ENCODE measurements at places on chromosomes 16 and 17.

DNA sequence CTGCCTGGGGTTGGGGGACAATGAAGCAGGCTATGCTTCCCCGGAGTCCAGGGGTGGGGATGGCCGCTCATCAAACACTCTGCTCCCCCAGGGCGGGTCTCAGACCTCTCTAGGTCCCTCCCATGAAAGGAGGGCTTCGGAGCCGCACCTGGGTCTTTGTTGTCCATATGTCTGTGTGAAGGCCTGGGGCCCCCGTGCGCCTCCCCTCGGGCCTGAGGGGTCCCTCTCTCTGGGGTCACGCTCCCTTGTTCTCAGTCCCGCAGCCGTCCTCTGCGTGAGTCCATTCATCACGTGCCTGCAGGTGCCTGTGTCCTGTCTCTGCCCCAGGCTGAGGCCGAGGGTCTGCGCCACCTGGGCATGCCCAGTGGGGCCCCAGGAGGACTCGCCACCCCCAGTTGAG, 15.6 kb downstream of the BAHCC1 start:
- DNase-seq = no peak

DNA sequence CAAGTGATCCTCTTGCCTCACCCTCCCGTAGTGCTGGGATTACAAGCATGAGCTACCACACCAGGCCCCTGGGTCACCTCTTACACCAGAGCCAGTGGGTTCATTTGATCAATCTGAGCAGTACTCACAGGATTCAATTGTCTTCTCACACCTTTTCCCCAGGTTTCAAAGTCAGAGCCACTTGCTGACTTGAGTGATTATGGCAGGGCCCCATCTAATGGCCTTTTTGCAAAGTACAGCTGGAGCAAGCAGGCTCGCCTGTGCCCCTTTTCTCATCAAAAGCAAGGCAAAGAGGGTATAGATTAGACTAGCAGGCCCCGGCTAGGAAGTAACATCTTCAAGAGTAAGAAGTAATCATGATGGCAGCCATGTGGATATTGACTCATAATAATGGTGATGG, 114.8 kb upstream of the NOL11 start:
- DNase-seq = no peak

DNA sequence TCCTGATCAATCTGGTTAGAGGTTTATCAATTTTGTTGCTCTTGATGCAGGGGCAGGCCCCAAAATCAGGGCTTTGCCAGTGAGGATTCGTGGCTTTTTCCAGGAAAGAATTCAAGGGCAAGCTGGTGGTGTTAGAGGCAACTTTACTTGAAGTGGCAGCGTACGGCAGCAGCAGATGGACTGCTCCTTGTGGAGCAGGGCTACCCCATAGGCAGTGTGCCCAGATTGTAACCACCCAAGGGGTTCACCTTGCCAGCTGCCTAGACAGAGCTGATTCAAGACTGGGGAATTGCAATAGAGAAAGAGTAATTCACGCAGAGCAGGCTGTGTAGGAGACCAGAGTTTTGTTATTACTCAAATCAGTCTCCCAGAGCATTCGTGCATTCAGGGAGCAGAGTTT, 16.7 kb downstream of the DRC7 start:
- DNase-seq = no peak

- DNase-seq = no peak
These were observed 3.6 kb downstream of the CLEC19A start for GRCh38 chr16:19288872-19289799.

GRCh38 chr17:72423286-72423589, 302.4 kb downstream of the SOX9 start:
- no peak for DNase-seq

DNA sequence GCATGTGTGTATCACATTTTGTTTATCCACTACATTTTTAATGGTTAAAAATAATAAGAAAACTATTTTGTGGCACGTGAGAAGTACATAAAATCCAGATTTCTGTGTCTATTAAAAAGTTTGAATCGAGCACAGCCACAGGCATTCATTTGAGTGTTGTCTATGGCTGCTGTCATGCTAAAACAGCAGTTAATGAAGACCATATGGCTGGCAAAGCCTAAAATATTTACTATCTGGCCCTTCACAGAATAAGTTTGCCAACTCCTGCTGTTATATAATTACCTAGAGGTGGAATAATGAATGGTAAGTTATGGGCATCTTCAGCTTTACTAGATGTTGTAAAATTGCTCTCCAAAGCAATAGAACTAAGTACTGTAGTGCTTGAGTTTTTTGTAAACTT, 30.5 kb downstream of the TMEM98 start:
- DNase-seq = no peak

GRCh38 chr16:65122724-65123395, 997 bp upstream of the CDH11 start:
- DNase-seq = no peak

- no peak for DNase-seq
These were observed 20.7 kb downstream of the UBN1 start for GRCh38 chr16:4868026-4868425.

GRCh38 chr16:50453446-50453845, 84.7 kb upstream of the BRD7 start:
- no peak for DNase-seq

DNA sequence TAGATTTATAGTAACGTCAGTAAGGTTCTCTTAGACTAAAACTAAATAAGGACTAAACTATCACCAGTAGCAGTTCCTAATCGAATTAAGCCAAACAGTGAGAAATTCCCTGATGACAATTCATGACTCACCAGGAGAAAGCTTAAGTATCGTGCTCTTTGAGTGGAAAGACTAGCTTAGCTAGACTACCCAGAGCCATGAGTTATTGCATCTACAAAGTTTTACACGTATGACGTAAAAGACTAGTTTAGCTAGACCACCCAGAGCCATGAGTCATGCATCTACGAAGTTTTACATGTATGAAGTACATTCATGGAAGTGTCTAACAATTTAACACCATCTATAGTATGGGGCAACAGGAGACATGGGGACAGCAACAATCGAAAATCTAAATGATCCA, 36.6 kb downstream of the UBE2G1 start:
- DNase-seq = no peak

DNA sequence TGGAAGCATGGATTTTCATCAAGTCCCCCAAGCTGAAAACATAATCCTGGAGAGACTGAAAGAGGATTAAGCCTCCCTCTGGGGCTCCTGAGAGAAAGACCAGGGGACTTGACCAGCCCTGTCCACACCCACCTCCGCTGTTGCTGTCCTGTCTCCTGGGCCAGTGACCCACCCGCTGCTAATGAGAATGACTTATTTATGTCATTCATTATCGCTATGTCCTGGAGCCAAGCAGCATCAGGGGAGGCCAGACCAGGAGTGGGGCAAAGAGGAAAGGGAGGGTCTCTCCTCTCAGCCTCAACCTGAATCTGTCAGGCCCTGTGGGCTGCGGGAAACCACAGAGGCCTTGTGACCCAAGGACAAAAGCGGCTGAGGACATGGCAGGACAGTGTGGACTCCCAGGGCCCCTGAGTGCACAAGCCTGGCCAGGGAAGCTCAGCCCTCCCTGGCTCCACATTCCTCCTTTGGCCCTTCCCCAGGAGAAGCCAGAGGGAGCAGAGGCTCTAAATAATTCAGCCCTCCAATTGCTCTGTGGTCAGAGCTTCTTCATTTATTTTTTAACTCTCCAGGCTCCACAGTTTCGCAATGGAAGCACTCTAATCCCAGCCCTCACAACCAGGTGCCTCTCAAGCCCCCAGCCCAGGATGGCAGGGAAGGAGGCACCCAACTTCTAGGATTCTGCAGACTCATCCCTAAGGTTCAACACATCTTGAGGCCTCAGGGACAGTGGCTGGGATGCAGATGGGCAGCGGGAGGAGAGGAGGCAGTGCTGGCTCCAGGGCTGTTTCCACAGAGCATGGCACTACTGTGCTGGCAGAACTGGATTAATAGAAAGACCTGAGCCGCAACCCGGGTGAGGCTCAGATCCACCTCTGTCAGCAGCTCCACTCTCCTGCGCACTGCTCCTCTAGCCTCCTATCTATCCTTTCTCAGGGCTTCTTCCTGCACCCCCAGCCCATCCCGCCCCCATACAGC, 19.1 kb downstream of the CUEDC1 start:
- DNase-seq = peak; percentile 42

DNA sequence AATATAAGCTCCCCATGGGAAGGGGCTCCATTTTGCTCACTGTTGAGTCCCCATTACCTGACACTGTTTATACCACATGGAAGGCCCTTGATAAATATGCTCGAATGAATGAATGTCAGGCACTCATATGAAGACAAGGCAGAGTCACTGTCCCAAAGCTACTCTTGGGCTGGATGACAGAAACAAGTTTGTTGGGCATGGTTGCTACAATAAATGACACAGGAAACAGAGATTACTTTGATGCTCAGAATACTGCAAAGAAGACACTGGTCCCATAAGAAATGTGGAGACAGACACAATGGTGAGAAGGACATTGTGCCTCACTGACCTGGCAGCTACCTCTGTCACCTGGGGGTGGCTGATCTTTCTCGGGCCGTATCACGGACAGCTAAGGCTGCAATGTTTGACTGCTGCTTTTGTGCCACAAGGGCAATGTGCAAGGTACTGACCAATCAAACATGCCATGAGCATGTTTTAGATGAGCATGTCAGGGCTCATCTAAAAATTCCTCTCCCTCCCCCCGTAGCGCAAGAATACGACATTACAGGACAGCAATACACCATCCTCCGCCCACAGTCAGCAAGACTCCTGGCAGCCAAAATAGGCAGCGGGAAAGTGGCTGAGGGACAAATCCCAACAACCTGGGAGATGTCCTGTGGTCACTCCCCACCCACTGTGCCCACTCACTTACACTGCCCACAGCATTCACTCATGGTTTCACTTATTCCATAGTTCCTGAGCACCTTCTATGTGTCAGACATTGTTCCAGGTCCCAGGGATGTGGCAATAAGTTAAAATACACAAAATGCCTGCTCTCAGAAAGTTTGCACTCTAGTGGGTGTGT, 5.0 kb downstream of the PIK3R6 start:
- no peak for DNase-seq

DNA sequence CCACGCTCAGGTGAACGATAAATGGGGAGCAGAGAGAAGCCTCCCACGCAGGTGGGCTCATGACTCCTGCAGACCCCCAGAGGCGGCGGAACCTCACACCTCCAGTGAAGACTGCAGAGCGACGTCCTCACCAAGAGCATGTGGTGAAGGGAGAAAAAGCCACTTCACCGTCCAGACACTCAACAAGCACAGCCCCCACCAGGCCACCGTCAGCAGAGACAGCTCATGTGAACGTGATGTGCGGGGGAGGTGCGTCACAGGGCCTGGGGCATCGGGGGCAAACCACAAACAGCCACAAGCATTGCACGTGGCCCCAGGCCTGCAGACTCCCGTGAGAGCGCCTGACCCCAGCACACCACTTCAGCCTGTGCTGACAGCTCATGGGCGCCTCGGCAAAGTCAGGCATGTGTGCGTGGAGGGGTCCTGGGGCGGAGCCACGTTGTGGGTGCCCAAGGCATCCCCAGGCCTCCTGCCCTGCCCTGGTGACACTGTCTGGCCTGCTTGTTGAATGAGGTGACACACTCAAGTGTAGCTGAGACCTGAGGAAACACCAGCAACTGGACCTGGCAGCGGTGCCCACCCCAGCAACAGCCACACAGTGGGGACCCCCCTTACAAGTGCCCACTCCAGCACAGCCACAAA, 19.0 kb downstream of the LMF1 start:
- no peak for DNase-seq

- peak; percentile 18 for DNase-seq
These were observed 123.8 kb downstream of the GOSR1 start for GRCh38 chr17:30600830-30601494.

GRCh38 chr17:5283571-5284315, 1.7 kb downstream of the RABEP1 start:
- DNase-seq = no peak

DNA sequence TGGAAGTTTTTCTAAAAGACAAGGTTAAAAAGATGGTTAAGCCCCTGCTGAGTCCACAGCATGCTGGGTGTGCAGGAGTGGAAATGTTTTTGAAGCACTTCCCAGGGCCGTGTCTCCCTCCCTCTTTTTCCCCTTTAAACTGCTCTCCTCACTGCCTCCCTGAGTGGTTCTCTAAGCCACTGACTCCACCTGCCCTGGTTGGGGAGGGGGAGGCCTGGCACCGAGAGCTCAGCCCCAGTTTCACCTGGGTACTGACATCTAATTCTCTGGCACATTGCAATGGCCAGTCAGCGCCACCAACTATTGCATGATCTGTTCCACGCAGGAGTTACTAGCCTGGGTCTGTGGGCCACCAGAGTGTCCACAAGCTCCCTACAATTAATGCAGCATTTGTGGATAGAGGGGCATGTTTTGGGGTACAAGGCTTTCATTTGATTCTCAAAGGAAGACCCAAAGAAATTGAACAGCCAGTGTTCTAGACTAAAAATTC, 22.7 kb downstream of the MPP3 start:
- no peak for DNase-seq

GRCh38 chr17:57833179-57833939, 16.5 kb downstream of the MRPS23 start:
- peak; percentile 57 for DNase-seq

- DNase-seq = peak; percentile 16
These were observed 14.4 kb downstream of the GUCY2D start for GRCh38 chr17:8016632-8017424.

DNA sequence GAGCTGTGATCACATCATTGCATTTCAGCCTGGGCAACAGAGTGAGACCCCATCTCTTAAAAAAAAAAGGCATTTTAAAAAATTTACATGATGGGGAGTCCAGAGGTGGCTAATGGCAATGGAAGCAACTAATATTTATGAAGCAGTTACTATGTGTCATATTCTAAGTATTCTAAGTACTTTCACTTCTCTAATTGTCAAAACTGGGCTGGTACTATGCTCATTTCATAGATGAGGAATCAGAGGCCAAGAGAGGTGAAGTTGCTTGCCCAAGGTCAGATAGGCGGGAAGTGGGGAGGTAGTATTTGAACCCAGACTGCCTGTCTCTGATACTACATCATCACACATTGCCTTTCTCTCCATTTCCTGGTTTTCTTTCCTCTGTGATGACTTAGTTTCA, 50.7 kb downstream of the SLC5A11 start:
- no peak for DNase-seq

DNA sequence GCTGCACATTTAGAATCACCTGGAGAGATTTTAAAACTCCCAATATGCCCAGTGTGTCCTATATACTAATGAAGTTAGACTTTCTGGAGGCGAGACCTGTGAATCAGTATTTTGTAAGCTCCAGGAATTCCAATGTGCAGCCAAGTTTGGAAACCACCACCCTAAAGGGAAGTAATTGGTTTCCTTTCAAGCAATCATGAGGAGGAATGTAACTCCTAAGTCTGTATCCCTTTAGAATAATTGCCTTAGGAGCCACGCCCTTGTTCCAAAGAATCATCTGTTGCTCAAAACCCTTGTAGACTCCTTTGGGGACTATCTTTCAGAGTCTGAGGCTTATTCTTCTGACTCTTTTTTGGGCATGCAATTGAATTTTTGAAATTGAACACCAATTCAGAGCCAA, 84.4 kb downstream of the DNAH9 start:
- no peak for DNase-seq

GRCh38 chr17:1616101-1616500, 12.5 kb downstream of the SLC43A2 start:
- no peak for DNase-seq

DNA sequence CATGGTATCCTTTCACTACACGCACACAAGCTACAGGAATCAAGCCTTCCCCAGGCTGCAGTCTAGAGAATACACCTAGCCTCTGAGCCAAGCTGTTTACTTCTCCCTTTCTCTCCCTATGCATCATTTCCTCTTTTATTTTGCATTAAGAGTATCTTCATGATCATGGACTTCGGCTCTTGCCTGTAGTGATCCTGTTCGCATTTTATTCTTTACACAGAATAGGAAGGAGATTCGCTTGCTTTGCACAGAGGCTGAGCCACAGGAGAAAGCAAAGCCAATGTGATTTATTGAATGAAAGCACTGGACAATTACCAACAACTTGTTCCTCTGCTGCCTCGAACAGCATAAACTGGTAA, 172.7 kb downstream of the ANKFN1 start:
- no peak for DNase-seq
